ENCODE measurements at places on chromosomes 5 and 9.

- no peak for DNase-seq
These were observed 98.4 kb upstream of the ZNF366 start for GRCh38 chr5:72605632-72606031.

DNA sequence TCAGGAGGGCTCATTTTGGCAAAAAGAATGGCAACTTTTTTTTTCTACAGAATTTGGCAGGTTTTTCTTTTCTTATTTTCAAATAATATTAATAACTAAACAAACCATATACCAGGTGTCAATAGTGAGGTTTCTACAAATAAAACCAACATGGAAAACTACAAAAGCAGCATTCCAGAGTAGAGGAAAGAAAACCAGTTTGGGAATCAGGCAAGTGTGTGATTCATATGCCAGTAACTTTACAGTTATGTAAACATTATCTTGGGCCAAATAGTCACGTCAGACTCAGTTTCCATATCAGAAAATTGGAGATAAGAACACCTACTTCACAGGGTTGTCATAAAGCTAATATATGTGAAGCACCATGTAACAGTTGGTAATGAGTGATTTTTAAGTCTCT is 51.7 kb downstream of the FBXW11 start:
- no peak for DNase-seq

DNA sequence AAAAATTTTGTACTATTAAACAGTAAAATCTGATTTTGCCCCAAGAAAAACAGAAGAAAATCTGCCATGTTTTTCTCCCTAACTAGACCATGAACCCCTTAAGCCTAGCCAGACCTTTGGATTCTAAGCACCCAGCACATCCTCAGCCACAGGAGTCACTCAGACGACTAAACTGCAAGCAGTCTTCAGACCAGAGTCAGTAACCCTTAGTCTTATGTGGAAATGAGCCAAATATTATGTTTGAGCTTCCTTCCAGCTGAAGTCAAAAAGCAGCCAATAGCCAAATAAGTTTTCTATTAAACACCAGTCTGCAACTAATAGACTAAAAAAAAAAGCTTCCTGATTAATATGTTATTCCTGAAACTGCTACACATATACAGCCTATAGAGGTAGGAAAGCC is 47.4 kb downstream of the GOLPH3 start:
- no peak for DNase-seq

- no peak for DNase-seq
These were observed 15.4 kb upstream of the EXOC3 start for GRCh38 chr5:427415-428087.

DNA sequence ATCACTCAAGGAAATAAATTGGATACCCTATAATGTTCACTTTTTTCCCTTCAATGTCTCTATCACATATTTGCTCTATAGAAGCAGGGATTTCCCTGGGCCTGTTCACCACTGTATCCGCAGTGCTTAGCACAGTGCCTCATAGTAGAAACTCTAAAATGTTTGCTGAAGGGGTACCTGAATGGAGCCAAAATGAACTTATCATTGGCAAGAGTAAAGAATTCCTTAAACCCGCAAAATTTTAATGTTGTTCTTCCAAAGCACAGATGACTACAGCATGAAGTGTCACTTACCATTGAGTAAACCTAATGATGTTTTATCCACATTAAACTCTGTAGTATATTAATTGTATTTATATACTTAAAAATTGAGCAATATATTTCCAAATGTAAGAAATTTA is 96.1 kb downstream of the JAKMIP2 start:
- no peak for DNase-seq

- DNase-seq = no peak
These were observed 687.0 kb upstream of the FTMT start for GRCh38 chr5:121164632-121165031.

GRCh38 chr9:129669946-129670345 is 4.5 kb downstream of the PRRX2 start:
- DNase-seq = no peak

- no peak for DNase-seq
These were observed 73.2 kb upstream of the STXBP1 start for GRCh38 chr9:127538849-127539258.

GRCh38 chr9:136229096-136230065 is 16.2 kb downstream of the QSOX2 start:
- no peak for DNase-seq

GRCh38 chr5:37391591-37391990 is 12.5 kb downstream of the WDR70 start:
- DNase-seq = no peak
